ENCODE measurements at places on chromosomes 2 and 18.
A peak's percentile ranks its signal among the peaks of the same experiment; 100 is the strongest.

DNA sequence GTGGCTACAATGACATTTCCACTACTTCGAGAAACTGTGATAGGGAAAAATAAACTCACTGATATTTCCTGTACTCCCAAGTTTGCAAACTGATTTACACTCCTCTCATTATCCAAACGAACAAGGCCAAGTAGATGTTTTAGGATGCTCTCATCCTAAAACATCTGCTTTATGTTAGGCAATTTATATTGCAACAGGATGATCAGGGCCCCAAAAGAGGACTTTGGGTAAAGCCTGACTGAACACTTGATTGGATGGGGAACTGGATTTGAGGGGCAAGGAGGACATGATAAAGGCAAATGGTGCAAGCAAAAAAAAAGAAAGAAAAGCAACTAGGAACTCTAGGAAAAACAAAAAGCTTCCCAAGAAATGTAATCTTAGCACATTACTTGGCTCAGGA, 2.1 kb upstream of the HES6 start:
- DNase-seq: no peak

DNA sequence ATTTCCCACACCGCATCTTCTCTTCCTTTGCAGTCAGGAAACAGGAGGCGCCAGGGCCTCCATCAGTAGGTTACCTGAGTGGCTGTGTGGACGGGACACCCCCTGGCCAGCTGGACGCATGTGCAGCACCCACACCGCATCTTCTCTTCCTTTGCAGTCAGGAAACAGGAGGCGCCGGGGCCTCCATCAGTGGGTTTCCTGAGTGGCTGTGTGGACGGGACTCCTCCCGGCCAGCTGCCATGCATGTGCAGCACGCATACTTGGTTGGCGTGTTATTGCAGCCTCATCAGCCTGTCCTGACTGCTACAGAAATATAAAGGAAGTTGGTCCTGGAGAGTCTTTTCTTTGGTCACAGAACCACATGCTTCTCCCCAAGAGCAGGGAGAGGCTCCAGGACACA, 74.6 kb downstream of the DCDC2C start:
- no peak for DNase-seq

- DNase-seq: no peak
These were observed 53.5 kb upstream of the ASAP2 start for GRCh38 chr2:9152975-9153642.

DNA sequence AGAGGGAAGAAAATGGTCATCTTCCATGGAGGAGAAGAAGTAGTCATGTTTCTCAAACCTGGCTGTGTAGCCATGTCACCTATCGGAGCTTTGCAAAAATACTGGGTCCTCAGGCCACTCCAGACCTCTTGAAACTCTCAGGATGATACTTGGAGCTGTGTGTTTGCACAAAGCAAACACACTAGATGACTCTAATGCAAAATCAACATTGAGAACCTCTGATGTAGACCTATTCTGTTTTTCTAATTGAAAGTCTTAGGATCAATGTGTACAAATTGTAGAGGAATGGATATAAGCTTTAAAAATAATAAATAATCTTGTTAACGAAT, 444.3 kb downstream of the RND3 start:
- DNase-seq: no peak

- no peak for DNase-seq
These were observed 341.7 kb downstream of the PTPRM start for GRCh38 chr18:7908681-7909299.

- DNase-seq: no peak
These were observed 62.8 kb upstream of the NEUROD1 start for GRCh38 chr2:181742922-181743722.

DNA sequence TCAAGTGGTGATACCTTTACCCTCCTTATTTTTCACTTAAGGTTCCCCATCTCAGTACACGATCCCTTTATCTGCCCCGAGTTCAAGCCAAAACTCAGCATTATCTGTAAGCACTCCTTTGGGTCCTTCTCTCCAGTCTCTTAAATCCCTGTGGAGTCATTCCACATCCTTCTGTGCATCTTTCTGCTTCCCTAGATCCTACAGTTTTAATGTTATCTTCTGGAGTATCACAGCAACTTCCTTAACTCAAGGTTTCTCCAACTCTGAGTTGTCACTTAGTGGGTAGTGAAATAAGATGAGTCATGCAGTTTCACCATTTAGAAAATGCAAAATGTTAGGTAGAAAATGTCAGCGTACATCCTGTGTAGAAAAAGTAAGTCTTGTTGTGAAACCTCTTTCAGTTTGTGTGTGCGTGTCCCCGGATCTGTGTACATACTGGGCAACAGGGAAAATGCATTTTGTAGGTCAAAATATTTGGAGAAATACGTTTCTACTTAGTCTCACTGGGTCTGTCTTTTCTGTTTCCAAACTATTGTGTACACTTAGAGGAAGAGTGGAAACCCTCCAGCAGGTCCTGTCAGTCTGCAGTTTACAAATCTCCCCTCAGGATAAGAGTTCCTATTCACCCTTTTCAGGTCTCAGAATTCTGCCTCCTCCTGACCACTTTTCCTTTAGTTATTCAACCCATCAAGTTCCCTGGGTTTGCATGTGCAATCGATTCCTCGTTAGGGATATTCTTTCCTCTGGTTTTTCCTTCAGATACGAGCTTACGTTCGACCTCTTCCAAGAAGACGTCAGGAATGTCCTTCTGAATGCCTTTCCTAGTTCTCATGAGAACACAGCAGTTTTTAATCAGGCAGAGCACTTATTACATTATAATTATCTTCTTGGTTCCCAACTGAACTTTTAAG, 154.8 kb downstream of the TGIF1 start:
- DNase-seq: peak; percentile 35

GRCh38 chr18:22912835-22913234, 20.3 kb upstream of the RBBP8 start:
- no peak for DNase-seq

DNA sequence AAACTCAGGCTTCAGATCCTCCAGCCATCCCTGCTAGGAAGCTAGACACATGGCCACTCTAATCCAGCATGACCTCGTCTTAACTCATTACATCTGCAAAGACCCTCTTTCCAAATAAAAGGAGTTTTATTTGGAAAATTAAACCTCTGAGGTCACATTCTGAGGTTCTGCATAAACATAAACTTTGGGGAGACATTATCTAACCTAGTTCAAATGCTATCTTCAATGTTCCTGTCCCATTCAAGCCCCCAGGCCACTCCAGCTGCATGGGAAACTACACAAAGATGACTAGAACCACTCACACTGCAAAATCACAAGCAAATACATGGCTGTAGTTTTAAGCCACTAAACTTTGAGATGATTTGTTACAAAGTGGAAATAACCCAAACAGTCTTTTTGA, 99.0 kb upstream of the RNF152 start:
- no peak for DNase-seq

GRCh38 chr2:65130664-65131175, 814 bp upstream of the RAB1A start:
- no peak for DNase-seq

GRCh38 chr2:218387369-218388194, 5.5 kb downstream of the SLC11A1 start:
- DNase-seq: no peak

DNA sequence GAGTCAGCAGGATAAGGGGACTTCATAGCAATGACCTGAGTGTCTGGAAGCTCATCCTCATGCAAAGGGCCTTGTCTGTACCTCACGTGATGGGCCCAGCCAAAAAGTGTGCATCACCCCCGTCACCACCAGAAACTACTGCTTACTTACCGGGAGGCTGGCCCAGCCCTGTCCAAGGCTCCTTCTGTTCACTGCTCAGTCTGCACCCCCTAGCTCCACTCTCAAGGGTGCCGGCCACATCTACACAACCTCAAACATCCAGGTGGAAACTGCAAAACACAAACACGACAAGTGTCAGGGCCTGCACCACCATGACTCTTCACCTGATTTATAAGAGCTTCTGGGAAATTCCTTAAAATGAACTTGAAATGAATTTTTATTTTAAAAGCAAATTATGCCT, 55.1 kb downstream of the ADD2 start:
- no peak for DNase-seq
